ENCODE measurements at places on chromosomes 11 and 22.

DNA sequence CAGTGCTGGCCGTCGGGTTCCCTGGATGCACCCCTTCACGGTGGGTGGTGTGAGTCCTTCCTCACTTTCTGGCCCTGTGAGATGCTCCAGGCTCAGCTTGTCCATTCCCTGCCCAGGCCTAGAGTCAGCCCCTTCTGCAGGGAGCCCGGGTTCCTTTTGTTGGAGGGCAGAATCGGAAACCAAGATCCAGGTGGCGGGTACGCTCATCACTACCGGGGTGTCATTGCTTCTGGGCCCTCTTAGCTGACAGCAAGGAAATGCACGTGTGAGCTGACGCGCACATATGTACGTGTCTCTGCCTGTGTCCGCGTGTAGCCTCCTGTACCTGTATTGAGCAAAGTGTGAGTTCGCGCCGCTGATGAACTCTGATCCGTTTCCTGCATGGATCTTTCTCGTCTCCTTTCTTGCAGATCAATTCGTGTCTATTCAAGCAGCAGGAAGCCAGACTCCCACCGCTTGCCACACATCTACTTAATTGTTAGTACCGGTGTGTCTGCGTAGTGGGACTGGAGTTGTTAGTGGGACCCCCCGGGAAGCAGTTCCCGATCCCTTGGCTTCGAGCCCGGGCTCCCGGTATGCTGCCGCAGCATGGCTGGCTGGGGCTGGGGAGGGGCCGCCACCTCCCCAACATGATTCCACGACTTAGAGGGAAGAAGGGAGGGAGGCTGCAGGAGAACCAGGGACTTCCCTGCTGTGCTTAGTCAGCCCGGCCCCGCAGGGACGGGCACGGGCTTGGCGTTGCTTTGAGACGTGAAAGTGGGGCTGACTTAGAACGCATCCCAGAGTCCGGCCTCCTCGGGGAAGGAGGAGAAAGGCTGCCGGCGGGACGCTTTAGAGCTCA lies 35.9 kb upstream of the GRAMD4 start:
- peak; percentile 58 for DNase-seq

GRCh38 chr11:117468888-117469287 lies 141.2 kb downstream of the CEP164 start:
- DNase-seq = no peak

DNA sequence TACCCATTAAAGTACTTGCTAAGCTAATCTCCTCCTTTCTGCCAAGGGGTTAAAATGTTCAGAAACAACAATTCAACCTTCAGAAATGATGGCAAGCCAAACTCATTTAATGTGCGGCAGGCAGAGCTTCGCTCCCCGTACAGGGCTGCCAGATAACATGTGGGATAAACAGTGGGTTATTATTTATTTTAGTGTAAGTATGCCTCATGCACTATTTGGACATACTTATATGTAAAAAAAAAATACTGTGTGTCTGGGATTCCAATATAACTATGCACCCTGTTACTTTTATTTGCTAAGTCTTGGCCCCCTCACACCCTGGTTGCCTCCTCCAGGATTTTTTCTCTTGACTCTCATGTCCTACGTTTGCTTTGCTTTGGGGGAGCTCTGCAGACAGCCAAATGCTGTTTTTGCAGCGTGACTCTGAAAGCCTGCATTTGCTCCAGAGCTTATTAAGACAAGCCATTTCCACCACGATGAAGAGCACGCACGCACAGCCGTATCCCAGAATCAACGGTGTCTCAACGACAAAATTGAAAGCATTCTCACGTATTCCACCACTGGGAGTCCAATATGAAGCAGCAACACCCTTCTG lies 86.5 kb upstream of the SHANK2 start:
- no peak for DNase-seq

DNA sequence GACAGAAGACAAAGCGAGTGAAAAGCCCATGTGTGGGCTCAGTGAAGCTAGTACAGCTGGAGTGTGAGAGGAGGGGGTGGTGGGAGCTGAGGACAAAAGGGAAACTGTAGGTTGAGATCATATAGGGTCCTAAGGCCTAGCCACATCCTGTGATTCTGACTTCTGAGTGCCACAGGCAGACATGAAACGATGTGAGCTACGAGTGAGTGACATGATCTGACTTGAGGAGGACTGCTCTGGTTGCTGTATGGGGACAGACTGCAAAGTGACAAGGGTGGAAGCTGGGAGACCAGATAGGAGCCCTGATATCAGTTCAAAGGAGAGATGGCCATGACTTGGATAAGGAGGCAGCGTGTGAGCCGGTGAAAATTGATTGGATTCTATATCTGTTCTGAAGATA lies 85.4 kb downstream of the MICAL2 start:
- no peak for DNase-seq

DNA sequence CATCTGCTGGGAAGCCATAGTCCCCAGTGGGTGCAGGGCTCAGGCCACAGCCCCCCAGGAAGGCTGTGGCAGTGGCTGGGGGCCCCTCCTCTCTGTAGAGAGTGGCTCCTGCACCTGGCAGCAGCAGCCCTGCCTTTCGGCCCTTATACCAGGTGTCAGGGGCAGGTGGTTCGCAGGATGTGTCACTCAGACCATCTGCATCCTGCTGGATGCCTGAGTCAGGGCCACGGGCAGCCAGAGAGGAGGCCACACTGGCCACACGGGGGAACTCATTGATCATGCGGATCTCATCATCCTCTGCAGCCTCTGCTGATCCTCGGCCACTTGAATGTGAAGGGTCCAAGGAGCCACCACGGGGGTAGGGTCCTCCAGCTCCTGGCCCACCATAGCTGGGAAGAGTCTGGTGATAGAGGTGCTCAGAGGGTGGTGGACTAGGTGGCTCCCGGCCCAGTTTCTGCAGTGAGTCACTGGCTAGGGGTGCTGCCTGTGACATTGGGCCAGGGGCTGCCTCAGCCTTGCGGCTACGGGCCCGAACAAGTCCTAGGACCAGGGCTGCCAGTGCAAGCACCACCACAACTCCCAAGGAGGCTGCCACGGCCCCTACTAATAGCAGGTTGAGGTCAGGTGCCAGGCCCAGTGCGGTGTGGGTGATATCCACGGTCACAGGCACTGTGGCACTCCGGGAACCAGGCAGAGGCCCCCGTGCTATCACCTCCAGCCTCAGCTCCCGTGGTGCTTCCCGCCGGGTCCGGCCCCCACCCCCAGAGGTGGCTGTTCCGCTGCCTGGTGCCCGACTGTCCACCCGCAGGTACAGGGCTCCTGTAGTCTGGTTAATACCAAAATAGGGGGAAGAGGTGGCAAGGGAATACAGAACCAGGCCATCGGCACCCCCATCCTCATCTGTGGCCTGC lies 3.3 kb upstream of the TPP1 start:
- DNase-seq = no peak

GRCh38 chr11:119120639-119121007 lies 757 bp upstream of the HINFP start:
- peak; percentile 65 for DNase-seq

GRCh38 chr11:75593286-75593915 lies 31.3 kb downstream of the SERPINH1 start:
- DNase-seq = no peak

Measured in fibroblast of skin of right quadriceps (primary cell).